AG10803 (cell line): ENCODE measurements at places on chromosomes 7 and 10.

- DNase-seq, result peak; percentile 32
Measured at GRCh38 chr10:58859526-58859925, 316.9 kb upstream of the PHYHIPL start.

- no peak for DNase-seq
Measured at GRCh38 chr10:97095701-97096260, 90.0 kb downstream of the SLIT1 start.

DNA sequence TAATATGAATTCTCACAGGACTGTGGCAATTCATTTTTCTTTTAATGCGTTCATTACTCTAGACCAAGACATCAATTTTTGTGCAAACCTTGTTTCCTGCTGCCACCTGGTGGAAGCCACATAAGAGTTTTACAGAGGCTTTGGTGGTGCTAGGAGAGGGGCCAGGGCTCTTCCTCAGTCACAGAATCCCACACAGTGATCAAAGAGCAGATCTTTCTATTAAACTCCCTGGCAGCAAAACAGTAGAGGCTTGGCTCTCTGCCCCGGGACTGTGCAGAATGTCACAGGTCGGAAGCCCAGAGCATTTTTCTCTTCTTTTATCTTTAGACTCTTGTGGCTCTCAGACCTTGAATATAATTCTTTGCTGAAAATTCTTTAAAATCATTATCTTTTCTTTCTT lies 506.4 kb upstream of the C7orf33 start:
- peak; percentile 72 for DNase-seq

DNA sequence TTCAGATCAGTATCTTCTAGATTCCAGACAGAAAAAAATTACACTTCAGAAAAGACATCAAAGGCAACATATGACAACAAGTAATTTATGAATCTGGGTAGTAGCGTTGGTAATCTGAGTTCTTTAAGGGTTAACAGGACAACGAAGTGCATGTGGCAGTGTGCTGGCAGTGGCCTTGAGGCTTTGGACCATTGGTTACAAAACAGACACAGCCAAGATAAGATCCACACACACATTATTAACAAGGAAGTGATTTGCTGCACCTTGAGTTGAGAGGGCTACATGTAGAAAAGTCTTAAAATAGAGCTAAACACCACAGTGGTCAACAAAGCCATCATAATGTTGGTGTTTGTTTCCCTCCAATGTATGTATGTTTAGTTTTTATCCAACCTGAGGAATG lies 40.6 kb downstream of the AKR1D1 start:
- no peak for DNase-seq

GRCh38 chr10:93947055-93947454 lies 46.7 kb upstream of the PLCE1 start:
- peak; percentile 60 for DNase-seq
